ENCODE measurements at places on chromosomes 4 and X.

DNA sequence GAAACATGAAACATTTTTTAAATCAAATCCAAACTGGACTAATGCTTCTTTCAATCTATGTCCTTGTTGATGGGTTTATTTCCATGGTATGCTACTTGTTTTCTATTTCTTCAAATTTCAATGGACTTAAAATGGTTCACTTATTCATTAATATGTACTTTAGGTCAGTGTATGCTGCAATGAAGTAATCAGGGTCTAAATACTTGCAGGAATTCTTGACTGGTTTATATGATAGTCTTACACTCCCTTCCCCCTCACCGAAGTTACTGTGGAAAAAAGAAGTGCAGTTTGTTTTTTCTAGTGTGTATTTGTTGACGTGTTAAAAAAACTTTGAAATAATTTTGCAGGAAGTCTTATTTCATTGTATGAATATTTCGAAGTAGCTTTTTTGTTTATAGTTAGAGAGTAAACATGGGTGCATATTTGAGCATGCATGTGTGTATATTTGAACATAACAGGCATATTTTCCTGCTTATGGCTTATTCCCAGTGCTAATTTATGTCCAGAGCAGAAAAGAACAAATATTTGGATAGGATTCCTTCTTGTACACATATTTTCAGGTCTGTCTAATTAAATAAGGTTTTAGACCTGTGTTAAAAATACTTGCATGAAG, 65.0 kb downstream of the LIMCH1 start:
- no peak for DNase-seq

DNA sequence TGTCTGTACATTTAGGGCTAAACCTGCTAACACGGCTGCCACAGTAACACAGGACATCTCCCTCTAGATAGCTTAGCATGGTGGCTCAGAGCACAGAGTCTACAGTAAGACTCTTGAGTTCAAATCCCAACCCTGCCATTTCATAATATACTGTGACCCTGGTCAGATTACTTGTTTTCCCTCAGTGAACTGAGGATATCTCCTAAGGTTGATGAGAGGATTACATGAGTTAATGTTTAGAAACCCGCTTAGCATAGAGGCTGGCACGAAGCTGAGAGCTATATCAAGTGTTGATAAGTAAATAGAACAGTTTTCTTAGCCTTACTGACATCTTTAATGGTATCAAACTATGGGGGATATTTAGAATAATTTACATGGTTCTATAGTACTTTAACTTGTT, 37.2 kb downstream of the CASP3 start:
- DNase-seq: no peak

- DNase-seq: no peak
These were observed 150.2 kb downstream of the RRAGB start for GRCh38 chrX:55867708-55868107.

DNA sequence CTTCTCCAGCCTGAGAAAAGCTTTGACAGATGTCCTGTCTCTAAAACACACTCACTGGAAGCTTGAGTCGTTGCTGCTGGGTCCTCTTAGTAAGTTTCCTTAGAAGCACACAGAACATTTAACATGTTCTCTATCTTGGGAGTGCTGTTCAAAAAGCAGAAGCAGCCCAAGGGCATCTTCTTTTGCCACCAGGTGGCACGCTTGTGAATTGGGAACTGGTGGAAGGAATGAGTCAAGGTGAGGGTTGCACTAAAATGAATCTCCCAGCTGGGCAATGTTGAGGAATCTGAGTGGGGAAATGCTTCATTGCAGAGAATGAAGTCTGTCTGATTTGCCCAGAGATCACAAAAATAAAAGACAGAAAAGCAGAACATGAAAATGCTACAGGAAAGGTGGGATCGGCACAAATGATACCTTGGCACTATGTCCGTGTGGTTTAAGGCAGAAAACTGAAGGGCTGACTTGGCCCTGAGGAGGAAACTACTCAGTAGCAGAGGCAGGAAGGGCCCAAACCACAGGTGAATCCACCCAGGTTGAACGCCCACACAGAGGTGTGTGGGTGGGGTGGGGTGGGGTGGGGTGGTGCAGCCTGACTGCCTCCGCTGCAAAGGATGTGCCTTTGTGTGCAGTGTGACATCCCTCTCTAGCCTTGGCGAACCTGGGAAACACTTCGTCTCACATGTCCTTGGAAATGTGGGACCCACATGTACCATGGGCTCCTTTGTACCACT, 26.0 kb downstream of the KIT start:
- DNase-seq: peak; percentile 11

GRCh38 chrX:12970691-12971202, 4.2 kb upstream of the TMSB4X start:
- peak; percentile 73 for DNase-seq

DNA sequence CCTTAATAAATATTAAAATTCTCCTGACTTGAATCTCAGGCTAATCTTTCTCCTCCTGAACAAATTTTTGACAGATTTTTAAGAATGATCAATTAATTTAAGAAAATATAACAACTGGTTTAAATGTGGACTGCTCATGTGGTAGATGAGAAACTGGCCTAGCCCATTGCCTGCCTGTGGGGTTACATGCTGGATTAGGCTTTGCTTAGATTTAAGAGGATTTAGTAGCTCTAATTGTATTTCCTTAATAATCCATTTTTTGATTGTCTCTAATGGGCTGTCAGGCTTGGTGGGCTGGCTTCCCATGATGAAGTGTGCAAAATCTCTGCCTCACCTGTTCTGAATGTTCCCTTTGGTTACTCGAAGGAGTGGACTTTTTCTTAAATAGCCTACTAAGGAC, 27.8 kb upstream of the LIMCH1 start:
- DNase-seq: no peak

DNA sequence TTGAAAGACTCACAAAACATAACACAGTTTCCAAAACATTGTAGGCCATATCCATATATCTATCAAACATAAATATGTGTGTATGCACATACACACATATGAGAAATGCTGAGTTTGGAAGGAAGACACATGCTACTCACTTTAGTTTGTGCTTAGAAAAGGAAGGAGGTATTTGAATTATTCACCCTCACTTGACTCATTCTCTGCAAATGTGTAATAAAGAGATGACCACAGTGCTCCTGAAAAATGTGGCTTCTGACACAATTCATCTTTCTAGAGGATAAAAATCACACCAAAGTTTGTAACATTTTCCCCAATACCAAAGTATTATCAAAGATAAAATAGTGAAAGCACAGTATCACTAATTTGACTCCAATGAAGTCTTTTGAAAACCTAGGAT, 950.1 kb downstream of the FAT4 start:
- peak; percentile 82 for DNase-seq

GRCh38 chr4:118351851-118352827, 664 bp downstream of the PRSS12 start:
- DNase-seq: peak; percentile 43

GRCh38 chr4:6852582-6852981, 57.0 kb upstream of the TBC1D14 start:
- no peak for DNase-seq

DNA sequence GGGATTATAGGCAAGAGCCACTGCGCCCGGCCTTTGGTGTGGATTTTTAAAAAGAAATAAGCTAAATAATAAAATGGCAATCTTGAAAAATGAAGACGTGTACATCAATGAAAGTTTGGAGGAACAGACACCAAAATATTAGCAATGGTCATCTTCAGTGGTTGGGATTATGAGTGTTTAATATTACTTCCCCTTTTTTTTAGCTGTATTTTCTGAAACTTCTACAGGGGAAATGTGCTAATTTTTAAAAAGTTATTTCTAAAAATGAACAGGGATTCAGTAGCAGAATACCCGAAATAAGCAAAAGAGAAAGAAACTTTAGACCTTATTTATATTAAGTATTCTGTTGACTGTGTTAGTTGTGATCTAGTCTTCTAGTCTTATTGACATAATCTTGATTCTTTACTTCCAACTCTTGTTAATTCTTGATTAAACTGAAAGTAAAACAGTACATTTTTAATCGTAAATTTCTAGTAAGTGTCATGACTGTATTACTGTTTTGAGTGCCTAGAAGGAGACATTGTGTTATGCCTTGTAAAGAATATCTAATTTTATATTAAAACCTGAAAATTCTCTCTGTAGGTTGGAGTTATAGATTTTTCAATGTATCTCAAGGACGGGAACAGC, 51.3 kb downstream of the RUFY3 start:
- no peak for DNase-seq

DNA sequence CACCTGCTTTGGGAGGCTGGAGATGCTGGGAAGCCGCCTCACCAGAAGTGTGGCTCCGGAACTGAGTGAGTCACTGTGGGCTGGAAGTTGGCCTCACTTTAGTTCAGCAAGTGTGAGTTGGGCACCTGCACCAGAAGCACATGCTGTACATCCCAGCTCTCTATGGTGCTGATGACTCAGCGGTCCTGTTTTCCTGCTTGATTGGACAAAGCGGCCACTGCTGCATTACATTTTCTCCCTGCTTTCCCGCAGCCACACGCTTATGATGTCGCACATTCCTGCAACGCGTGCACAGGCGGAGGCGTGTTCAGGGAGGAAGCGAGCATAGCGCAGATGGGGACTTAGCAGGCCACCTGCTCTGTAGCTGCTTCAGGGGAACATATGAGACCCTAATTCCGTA, 26.7 kb upstream of the CLDN34 start:
- peak; percentile 76 for DNase-seq

GRCh38 chr4:99323756-99324155, 2.6 kb upstream of the ADH1B start:
- no peak for DNase-seq

DNA sequence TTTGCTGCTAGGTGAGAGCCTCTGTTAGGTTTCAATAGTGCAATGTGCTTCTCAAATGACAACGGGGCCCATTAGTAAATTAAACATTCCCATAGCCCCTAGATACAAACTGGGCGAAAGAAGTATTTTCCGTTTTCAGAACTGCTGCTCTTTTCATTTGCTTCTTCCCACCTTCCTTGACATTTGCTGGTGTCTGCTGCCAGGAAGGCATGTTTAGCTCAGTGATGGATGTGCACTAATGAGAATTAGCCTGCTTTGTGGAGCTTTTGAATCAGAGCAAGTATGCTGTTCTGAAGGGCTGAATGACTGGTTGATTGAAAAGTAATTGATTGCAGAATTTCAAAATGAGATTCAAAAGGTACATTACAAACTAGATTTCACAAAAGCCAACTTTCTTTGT, 57.0 kb downstream of the SHROOM3 start:
- DNase-seq: no peak

GRCh38 chr4:169268951-169269760, 1.6 kb downstream of the SH3RF1 start:
- peak; percentile 95 for DNase-seq

DNA sequence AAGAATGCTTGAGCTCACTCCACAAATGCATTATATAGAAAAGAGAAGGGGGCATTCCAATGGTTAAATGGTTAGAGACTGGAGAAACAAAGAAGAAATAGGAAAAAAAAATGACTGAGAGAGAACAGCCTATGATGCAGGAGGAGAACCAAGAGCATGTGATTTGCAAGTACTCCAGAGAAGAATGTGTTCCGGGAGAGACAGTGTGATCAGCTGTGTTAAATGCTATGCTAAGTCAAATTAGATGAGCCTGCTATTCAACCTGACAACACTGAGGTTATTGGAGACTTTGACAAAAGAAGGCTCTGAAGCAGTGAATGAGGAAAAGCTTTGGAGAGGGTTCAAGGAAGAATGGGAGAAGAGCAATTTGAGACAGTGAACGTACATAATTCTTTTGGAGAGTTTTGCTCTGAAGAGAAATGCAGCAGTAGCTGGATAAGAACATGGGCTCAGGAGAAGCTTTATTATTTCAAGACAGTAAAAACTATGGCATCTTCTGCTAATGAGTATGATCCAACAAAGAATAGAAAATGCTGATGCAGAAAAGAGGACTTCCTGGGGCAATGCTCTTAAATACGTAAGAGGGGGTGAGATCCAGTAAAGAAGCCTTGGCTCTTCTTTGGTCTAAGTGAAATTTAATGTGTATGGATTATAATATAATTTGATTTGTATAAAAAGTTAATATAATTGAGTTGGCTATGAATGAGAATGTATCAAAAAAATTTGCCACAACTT, 66.3 kb downstream of the PPP3CA start:
- DNase-seq: no peak

GRCh38 chr4:122604146-122604545, 16.7 kb downstream of the IL21 start:
- DNase-seq: no peak

GRCh38 chr4:46258431-46258830, 131.5 kb downstream of the GABRA2 start:
- DNase-seq: no peak

GRCh38 chr4:3013323-3013722, 50.0 kb downstream of the GRK4 start:
- no peak for DNase-seq

DNA sequence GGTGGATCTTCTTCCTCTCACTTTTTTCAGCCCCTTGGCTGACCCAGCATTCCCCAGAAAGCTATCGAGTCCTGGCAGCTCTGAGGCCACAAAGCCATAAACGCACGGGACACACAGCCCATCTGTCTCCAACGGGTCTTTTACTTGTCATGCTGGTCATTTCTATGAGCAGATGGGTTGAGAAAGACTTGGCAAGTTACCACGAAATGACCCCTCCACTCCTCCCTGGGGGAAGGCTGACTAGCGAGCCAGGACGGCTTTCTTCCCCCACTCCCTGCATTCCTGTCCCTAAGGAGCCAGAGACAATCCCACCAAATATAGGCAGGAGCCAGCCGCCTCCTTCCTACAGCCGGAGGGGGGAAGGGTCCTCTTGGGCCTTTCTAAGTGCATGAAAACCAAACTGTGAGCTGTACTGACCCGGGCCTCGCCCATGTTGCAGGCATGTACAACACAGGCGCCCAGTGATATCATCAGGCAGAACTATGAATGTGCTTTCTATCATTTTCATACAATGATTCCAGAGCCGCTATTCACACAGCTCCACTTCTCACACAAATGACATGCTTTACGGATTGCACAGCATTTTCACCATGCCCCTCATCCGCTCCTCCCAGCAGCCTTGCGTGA, 28.6 kb downstream of the AFAP1 start:
- peak; percentile 99 for DNase-seq
